ENCODE measurements at places on chromosomes 2 and 18.

GRCh38 chr18:56748698-56749268, 97.6 kb downstream of the WDR7 start:
- no peak for DNase-seq

- peak; percentile 7 for DNase-seq
Observed at GRCh38 chr2:96233880-96234316, 25.3 kb upstream of the STARD7 start.

DNA sequence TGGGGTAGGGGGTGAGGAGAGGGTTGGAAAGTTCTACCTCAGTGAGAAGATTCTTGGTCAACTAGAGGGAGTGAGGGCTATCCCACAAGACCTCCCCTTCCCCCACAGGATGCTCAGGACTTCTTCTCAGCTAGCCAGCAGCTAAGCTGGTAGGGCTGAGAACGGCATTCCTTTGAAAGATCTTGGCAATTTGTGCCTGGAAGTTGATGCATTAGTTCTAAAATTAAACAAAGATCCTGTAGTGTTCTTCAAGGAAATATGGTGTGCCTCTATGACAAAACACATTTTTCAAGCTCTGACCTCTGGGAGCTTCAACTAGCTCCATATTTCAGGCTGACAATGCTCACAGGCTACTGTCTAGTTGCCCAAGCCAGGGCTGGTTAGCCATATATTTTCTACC, 2.3 kb downstream of the LYPD1 start:
- no peak for DNase-seq

- DNase-seq = no peak
Observed at GRCh38 chr2:1407950-1408675, 5.2 kb upstream of the TPO start.

- no peak for DNase-seq
Observed at GRCh38 chr2:3261511-3261910, 116.1 kb downstream of the EIPR1 start.

DNA sequence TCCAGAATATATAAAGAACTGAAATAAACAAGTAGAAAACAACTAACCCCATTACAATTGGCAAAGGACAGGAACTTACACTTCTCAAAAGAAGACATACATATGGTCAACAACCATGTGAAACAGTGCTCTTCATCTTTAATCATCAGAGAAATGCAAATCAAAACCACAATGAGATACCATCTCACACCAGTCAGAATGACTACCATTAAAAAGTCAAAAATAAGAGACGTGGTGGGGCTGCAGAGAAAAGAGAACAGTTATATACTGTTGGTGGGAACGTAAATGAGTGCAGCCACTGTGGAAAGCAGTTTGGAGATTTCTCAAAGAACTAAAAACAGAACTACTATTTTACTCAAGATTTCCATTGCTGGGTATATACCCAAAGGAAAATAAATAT, 1696.3 kb upstream of the TMEFF2 start:
- no peak for DNase-seq

GRCh38 chr18:63187791-63188460, 131.6 kb downstream of the BCL2 start:
- DNase-seq = no peak

DNA sequence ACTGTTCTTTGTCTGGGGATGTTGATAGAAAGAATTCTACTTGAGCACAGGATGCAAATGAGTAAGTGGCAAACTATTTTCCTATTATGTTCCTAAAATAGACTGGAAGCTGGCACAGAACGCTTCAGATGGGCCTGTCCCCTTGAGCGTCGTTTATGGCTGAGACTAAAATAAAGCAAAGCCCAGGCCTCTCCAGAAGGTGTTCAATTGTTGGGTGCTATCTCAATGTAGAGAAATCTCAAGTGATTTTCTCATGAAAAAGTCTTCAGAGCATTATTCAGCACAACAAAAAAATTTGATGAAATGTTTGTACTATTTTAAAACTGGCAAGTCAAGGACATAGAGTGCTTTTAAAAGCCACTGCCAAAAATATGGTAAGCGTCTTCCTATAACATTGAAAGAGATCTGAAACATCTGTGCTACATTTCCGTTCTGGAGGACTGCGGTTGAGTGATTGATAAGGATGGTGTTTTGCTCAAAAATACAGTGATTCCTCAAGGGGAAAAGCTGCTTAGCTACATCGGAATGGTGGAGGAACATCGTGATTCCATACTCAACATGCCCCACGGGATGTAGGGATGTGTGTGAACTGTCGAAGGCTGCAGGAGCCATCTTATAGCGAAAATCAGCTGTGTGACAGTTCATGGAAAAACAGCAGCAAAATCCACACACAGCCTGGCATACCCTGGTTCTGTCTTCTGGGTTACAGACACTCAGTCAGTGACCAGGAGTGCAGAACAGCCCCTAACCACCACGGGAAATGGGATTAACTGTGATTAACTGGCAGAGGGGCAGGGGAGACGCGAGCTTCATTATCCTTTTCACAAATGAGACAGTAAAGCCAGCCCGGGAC, 10.4 kb upstream of the LRRFIP1 start:
- DNase-seq = no peak

DNA sequence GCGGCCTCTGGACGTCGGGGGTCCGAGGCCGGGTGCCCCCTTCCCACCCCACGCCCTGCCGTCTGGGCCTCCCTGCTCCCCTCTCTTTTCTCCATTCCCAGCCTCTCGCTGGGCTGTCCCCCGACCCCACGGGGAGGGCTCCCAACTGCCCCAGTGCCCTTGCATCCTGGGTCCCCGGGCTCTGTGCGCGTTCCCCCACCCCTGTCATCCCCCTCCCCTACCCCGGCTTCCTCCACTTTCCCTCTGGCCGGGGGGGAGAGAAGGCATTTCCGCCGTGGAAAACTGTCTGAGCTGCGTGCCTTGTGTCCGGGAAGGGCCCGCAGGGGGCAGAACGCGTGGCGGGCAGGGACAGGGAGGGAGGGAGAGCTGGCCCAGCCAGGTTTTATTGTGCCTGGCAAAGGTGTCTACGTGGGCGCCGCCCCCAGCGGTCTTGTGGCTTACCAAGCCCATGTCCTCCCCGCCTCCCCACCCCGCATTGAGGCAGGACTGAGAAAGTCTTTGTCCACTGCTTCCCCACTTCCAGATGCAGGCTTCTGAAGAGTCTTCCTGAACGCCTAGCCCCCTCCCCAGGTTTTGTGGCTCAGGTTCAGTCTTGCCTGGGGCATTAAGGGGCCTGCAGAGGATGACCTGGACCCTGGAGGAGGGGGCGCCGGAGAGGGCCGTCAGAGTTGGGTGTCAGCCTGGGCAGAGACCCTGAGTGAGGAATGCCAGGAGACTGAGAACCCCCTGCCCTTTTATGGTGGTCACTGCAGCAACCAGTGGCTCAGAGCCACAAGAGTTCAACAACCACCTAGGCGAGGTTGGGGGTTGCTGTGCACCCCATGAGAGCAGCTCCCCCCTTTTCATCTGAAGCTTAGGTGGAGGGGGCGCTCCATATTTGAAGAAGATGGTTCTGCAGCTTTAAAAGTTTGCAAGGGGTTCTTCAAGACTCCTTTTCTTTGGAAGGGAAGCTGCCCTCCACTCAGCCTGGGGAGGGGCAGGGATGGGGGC, 1.3 kb downstream of the ITM2C start:
- DNase-seq = no peak

DNA sequence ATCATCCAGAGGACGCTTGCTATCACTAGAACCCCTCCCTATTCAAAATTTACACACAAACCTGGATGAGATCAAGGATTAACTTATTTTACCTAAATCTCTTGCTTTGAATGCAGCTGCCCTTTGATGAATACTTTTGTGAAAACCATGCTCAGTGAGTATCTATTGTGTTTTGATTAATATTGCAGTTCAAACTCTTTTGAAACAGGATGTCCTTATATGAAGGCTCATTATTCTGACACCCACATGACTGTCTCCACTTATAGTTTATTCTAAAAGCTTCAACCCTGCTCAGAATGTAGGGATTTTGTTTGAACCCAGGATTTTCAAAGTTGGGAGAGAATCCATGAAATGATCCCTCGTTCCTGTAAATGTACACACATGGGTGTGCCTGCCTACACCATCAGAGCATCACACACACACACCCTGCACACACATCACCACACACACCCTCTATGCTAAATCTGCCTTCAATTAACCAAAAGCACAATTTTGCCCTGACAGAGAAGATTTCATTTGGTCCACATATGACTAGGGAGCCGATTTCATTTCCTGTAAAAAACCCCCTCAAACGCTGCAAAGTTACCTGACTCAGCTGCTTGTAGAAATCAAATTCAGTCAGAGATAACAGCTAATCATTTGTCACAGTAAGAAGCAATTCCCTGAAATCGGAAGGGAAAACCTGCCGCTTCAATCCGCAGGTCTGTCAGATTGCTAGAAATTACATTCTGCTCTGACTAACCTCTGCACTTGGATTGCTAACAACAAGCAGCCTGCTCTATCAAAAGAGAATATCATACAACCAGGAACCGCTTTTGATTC, 65.2 kb downstream of the ZEB2 start:
- no peak for DNase-seq

- no peak for DNase-seq
Observed at GRCh38 chr2:55885127-55885943, 38.2 kb downstream of the EFEMP1 start.

GRCh38 chr2:227890495-227891079, 19.2 kb downstream of the DAW1 start:
- no peak for DNase-seq

GRCh38 chr18:24486684-24487083, 26.2 kb downstream of the HRH4 start:
- no peak for DNase-seq

- no peak for DNase-seq
Observed at GRCh38 chr2:84474176-84474575, 15.1 kb upstream of the SUCLG1 start.

- DNase-seq = no peak
Observed at GRCh38 chr2:176239031-176239430, 30.2 kb upstream of the MTX2 start.

DNA sequence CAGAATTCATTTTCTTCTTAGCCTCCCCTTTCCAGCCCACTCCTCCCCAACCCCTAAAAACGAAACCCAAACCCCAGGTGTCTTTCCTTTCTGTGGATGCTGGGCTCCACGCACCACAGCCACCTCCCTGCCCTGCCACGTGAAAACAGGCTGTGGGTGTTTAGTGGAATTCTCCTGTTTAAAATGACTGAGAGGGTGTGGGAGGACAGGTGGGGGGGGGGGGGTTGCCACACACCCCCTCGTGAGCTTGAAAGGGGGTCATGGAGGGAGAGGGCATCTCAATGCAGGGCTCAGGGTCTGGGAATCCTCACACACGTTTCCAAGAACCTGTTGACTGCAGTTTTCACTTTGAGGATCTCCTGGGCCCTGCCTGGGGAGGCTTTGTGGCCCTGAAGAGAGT, 110.3 kb downstream of the FAM210A start:
- DNase-seq = no peak
